ENCODE measurements at places on chromosomes 4 and X.

DNA sequence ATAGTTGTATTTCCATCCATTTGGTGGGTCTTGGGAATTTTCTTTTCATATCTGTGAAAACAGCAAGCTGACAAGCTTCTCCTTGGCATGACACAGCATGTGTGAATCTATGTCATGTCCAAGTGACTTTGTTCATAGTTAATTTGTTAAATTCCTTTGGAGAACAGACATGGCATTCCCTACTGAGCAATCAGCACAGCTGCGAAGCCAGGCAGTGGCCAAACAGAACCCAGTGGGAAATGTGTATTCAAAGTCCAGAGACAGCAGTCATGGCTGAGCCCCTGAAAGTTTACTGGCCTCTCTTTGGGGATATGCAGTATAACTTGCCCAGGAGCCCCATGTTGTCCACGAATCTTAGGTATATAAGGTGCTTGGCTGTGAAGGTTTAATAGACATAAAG lies 474.7 kb downstream of the NKX6-1 start:
- no peak for DNase-seq

DNA sequence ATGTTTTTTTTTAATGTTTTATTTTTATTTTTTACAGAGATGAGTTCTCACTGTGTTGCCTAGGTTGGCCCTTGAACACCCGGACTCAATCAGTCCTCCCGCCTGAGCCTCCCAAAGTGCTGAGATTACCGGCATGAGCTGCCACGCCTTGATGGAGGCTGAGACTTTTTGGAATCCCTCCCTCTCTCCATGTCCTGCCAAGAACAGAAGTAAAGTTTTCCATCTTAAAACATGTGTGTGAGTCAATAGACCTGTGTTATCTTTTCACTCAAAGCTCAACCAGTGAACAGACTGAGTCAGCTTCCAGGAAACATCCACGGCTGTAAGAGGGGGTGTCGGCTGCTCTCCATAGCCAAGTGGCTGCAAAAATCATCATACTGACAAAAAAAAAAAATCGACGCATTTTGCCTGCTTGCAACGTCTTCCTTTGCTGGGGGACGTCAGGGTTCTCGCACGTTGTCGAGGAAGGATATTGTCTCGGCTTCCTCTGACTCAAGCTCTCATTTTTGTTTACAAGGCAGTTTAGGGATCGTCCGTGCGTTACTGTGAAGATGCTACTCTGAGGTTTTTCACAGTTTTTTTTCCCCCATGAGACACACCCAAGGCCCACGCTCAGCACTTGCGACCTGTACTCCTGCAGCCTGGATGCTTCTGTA lies 10.0 kb upstream of the ASMTL start:
- DNase-seq: peak; percentile 48

DNA sequence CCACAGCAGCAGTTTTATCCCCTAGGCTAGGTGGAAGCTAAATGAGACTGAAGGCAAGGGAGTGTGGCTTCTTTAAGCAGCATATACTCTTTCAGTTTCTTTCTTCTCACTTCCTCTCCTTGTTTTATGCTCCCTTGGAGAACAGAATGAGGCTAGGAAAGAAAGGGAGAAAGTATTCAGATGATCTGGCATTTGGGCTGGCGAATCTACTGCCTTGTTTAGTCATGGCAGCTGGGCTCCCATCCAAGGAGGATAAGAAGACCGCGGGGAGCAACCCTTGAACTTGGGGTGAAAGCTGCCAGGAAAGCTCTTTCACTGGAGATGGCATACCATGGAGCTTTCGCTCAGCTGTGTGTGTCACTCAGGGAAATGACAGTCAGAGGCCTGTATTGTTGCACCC lies 72.1 kb downstream of the ARHGEF38 start:
- DNase-seq: no peak

DNA sequence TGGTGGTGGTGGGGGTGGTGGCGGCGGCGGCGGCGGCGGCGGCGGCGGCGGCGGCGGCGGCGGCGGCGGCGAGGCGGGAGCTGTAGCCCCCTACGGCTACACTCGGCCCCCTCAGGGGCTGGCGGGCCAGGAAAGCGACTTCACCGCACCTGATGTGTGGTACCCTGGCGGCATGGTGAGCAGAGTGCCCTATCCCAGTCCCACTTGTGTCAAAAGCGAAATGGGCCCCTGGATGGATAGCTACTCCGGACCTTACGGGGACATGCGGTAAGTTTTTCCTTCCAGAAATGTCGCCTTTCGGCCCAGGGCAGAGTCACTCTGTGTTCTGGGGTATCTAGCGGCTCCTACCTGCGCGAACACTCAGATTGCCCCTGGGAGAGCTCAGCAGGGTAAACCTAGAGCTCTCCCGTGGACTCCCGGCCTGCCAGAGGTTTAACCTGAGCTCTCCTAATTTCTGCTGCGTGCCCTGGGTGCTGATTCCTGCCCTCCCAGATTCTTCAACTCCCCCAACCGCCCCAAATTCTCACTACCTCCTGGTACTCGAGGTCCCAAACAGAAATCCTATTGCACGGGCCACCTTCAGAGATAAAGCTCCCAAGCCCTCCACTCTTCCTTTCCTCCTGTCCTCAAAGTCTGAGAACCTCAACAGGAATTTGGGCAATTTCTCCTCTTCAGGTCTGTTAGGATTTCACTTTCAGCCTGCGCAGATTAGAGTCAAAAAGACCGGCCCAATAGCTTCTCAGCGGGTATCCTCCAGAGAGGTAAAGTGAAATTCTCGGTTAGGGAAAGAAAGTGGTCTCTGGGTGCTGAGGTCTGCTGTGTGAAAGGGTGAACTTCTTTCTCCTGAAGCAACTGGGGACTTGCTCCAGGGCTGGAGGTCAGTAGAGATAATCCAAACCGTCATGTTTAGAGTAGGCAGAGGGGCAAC lies 2.9 kb downstream of the AR start:
- DNase-seq: no peak

GRCh38 chr4:29571322-29571721 lies 1148.8 kb upstream of the PCDH7 start:
- no peak for DNase-seq

- DNase-seq: no peak
Measured at GRCh38 chr4:15478724-15479088, 9.0 kb downstream of the CC2D2A start.

DNA sequence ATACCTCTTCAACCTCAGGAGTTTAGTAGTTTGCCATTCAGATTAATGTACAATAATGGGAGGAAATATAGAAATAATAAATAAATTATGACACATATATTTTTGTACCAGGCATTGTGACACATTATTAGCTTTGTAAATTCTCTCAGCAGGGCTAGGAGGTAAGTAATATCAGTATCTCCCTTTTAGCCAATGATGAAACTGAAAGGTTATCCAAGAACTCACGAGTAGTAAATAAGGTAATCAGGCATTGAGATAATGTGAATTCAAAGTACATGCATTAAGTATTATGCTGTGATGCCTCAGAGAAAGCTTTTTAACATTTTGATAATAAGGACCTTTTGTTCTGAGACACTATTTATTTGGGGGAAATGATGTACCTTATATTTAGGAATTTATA lies 5.3 kb upstream of the ARAP2 start:
- DNase-seq: no peak

DNA sequence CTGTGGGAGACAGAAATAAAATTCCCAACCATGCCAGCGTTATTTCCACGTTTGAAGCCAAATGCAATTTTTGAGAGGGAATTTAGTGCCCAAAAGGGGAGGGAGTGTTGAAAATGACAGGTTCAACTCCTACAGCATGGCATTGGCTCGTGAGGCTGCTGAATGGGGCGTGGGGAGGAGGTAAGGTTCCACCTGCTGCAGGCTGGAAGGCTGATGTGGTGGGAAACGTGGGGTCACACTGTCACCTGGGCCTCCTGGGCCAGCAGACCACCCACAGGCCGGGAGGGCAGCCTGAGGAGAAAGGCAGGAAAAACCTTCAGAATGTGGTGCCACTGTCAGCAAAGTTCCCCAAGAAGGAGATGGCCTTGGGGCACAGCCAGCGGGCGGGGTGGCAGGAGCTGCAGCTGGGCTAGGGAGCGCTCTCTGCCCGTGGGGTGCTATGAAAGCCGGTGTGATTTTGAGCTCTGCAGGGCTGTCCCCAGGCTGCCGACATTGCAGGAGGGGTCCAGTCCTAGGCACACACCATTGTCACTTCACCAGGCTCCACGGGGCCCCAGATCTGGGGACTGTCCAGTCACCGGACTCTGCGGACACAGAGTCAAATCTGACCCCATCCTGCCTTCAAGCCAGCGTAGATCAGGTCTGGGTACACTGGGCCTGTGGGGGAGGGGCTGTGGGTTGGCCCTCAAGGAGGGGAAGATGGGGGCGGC lies 19.6 kb downstream of the MSANTD1 start:
- no peak for DNase-seq

- DNase-seq: peak; percentile 56
Measured at GRCh38 chr4:82798168-82799005, at the start of gene SCD5. Gene SCD5, minus strand, starts transcription at chr4:82798796. Its CDS starts 259 bp downstream, at chr4:82798537.

DNA sequence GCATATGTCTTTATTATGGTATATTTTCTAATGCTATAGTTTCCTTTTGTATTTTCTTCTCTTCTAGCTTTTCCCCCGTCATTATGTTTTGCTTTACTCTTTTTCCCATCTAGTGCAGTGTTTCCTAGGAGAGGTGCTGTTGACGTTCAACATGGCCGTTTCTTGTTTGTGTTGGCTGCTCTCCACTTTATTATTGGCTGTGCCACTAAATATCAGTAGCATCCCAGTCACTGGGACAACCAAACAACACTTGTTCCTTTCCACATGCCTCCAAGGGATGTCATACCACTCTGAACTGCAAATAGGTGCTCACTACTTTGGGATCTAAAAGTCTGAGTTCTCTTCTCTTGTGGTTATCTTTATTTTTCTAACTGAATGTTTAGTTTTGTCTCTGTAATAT lies 26.5 kb downstream of the GBA3 start:
- DNase-seq: no peak

- DNase-seq: no peak
Measured at GRCh38 chrX:30748342-30748960, 95.2 kb downstream of the GK start.

DNA sequence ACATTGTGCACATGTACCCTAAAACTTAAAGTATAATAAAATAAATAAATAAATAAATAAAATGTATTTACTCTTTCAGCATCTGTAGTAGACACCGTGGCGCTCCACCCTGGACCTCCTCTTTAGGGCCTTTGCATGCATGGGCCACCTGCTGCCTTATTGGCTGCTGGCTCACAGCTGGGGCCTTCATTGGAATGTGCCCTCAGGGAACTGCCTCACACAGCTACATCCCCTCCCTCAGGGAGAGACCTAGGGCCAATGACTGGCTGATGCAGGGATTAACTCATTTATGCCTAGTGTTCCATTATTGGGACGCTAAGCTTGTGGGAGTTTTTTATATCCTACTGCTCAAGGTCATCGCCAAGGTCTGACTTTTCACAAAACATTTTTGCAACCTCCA lies 302.9 kb upstream of the FTHL17 start:
- no peak for DNase-seq

DNA sequence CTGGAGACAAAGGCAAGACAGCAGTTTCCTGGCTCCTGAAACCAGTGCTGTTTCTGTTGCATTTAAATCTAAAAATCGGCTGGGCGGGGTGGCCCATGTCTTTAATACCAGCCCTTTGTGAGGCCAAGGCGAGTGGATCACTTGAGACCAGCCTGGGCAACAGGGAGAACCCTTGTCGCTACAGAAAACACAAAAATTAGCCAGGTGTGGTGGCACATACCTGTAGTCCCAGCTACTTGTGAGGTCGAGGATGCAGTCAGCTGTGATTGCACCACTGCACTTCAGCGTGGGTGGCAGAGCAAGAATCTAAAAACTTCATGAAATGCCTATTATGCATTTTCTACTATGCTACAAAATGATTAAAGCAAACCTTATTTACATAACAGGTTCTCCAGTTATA lies 205.4 kb upstream of the ITM2A start:
- no peak for DNase-seq

DNA sequence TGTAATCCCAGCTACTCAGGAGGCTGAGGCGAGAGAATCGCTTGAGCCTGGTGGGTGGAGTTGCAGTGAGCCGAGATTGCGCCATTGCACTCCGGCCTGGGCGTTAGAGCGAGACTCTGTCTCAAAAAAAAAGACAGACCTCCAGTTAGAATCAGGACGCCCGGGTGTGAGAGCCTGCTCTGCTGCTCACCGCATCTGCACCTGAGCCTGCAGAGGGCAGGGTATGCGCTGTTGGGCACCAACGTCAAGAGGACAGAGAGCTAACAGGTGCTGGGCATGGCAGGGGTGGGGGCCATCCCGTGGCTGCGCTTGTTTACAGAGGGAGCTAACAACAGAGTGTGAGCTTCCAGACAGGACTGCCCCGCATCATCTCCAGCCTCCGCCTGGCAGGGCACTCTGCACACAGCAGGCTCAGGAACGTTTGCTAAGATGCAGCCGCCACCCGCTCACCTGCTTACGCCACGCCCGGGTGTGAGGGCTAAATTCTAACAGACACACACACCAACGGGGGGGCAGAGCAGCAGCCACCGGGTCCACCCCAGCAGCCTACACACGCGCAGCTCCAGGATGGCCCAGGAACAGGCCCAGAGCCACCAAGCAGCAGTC lies 50.0 kb upstream of the CPLX1 start:
- DNase-seq: no peak

GRCh38 chr4:185512516-185512915 lies 22.8 kb downstream of the PDLIM3 start:
- no peak for DNase-seq

- DNase-seq: no peak
Measured at GRCh38 chr4:53586121-53586816, 5.0 kb downstream of the LNX1 start.

DNA sequence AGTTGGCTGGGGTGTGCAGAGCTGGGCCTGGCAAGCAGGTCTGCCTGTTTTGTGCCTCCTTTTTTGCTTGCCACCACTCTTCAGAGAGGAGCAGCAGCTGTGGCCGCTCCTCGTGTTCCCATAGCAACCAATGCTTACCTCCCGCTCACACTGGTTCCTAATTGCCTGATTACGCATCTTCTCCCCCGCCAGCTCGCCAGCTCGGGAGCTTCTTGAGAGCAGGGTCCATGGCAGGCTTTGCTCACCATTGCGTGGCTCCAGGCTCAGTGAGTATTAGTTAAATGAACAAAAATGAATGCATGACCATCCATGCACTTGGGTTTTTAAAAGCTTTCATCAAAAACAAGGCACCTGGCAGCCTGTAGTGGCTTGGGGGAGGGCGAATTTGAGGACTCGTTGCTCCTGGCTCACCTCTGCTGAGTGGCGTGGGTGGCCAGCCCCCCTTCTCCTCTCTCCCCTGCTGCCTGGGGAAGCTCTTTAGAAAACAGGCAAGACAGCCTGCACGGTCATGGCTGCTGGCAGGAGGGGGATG lies 14.2 kb upstream of the PJA1 start:
- DNase-seq: no peak

GRCh38 chrX:6852869-6853268 lies 294.6 kb upstream of the STS start:
- no peak for DNase-seq

- no peak for DNase-seq
Measured at GRCh38 chr4:71713611-71714203, 70.2 kb downstream of the GC start.

DNA sequence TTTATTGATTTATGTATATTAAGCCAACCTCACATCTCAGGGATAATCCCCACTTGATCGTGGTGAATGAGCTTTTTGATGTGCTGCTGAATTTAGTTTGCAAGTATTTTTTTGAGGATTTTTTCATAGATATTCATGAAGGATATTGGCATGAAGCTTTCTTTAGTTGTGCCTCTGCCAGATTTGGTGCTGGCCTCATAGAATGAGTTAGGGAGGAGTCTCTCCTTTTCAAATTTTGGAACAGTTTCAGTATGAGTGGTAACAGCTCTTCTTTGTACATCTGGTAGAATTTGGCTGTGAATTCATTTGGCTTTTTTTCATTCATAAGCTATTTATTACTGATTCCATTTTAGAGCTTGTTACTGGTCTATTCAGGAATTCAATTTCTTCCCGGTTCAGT lies 197.2 kb upstream of the NDST4 start:
- DNase-seq: no peak

- DNase-seq: no peak
Measured at GRCh38 chrX:110041980-110042379, 39.1 kb downstream of the TMEM164 start.
